T47D (cell line): ENCODE measurements at places on chromosomes 1 and 21.

GRCh38 chr1:55329091-55329490, 113.9 kb upstream of the USP24 start:
- DNase-seq: no peak

GRCh38 chr1:205230982-205231381, 3.2 kb downstream of the TMCC2 start:
- DNase-seq: no peak

GRCh38 chr1:109539676-109540075, at the start of gene GPR61:
TSS of gene GPR61 (plus strand) at chr1:109539872. CDS start at chr1:109543023, 3,151 bp downstream.
- DNase-seq: no peak

DNA sequence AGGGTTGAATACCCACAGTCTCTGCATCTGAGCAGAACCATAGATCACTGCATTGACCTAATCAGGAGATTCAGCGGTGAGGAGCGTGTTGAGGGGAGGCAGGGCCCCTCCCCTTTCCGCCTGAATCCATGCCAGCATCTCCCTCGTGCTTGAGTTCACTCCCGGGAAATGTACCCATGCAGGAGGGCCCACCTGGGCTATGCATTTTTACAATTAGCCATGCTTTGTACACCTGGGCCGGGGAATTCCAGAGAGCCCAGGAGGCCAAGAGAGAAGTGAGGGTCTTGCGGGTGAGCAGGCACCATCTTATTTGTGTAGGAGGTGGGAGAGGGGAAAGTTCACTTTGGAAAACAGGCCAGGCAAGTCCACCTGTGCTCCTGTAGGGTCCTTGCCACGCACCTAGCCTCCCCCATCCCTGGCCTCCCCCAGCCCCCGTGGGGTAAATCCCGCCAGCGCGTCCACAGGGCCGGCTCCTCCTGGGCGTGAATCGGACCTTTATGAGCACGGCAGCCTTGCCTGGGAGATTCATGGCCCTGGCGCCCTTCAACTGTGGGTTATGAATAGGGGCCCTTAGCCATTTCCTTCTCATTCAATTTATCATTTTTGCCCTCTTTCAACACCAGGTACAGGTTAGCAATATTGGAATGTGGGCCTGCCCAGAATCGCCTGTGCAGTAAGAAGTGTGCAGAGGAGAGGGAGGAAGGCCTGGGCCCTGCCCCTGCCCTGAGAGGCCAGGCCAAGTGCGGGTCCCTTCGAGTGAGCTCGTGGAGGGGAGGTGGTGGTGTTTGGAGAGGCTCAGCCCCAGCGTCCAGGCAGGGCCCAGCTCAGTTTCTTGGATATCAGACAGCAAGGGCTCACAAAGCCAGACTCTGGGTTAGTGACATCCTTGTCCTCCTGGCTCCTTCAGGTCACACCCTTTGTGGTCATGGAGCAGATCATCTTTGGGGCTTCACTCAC, 84.4 kb upstream of the ACTRT2 start:
- DNase-seq: no peak

GRCh38 chr21:37986751-37987399, 70.6 kb upstream of the KCNJ6 start:
- no peak for DNase-seq

DNA sequence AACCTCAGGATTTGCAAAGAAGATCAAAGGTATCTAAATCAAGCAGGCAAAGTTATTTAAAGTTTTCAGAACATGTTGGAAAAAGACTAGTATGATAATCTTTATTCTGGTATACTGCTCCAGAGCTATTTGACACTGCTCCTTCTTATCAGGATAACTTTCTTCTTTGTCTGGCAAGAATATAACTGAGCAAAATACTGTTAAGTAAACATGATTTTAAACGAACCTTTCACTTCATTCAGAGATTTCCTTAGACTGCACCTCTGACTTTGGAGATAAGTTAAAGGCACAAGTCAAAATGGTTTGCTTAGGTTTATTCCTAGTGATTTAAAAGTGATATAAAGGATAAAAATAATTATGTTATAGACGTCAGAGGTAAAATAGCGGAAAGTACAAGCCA, 103.9 kb upstream of the CCDC190 start:
- no peak for DNase-seq

DNA sequence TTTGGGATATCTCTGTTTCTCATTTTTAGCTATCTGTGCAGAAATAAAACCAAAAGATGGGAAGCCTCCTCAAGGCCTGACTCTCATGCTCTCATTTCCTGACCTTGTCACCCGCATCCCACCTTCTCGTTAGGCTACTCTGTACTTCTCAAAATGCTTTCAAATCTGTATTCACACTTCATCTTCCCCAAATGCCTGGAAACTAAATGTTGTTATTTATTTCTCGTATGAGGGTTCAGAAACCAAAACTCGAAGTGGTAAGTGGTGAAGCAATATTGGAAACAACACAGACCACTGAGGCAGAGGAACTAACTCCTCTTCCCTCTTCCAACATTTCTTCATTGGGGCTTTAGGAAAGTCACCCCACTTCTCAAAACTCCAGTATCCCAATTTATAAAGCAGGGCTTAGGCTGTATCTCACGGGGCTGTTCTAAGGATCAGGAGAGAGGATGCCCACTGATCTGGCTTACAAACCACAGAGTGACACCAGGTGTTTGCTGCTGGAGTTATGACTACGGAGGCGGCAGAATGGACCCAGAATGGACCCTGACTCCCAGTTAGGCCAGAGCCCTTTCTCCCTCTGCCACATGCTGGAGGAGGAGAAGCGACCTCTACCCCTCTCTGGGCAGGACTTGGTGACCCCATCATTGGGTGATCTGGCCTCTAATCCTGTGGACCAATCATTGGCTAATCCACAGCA, 3.5 kb downstream of the SLAMF7 start:
- DNase-seq: no peak

GRCh38 chr1:169193191-169193850, 86.8 kb downstream of the ATP1B1 start:
- no peak for DNase-seq

GRCh38 chr1:185645162-185645640, 89.0 kb upstream of the HMCN1 start:
- DNase-seq: peak; percentile 63

DNA sequence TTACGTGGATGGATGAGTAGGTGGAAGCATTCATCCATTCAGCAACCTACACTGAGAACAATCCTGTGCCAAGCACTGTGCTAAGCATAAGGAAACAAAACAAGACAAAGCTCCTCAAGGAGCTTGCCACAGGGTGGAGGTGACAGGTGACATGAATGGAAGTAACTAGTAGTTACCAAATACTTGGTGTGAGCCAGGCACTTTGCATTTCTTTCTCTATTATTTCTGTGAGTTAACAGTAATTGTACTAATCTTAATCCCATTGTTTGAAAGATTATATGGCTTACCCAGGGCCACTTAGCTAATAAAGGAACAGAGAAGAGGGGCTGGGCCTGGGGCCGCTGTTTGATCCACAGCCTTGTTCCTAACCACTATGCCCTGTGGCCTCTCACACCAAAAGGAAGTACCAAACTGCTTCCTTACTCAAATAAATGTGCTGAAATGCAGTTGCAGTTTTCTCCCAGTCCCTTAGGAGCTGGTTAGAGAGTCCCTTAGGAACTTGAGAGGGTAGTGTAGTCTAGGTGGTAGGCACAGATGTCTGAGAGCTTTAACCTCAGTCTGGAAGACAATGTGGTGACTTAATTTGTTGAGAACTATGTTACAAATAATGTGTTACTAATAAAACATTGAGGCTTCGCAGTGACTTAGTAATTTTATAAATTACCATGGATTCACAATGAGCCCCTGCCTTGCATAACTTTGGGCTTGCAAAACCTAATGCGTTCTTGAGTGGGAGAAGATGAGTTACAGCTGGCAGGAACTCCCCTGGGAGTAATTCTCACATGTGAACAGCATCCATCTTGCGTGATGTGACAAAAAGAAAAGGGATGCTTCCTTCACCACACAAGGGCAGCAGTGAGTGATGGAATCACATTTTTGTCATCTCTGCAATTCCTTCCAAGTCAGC, 69.8 kb downstream of the MPZL1 start:
- DNase-seq: no peak

DNA sequence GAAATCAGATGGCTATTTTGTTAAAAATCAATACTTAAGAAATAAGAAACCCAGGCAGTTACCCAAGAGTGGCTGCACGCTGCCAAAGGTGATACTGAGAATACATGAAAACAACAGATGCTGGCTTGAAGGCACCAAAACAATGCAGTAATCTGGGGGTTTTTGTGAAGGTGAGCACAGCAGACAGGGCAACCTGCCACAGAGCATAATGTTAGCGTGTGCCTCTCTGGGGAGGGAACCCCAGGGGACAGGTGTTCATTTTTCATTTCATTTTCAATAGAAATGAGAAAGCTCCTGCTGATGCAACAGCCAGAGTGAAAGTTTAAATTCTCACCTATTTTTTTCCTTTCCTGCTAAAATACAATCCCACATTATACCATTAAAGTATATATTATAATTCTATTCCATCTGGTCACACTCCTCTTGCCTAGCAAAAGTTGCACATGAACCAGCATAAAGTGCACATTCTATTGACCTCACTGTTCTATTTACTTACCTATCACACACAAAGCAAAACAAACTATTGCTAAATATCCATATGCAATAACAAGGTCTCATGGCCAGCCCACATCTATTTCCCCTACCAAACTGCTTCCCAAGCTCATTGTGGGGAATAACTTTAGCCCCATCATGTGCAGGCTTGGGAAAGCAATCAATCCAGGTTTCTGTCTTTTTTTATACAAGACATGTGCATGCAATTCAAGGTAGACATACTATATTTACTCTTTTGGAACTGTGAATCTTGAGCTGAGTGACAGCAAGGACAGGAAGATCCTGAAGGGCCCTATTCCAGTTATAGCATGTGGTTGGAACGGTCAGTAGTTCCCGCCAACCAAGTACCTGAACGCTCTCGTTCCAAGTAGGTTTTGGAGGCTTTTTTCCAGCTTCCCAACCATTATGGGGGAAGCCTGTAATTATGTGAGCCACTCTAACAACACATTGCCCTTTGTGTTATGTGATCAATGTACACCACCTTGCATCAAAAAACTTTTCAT, 173.6 kb downstream of the RERE start:
- no peak for DNase-seq

GRCh38 chr1:18302788-18303413, 177.8 kb upstream of the KLHDC7A start:
- DNase-seq: no peak

GRCh38 chr1:94633051-94633450, 91.5 kb upstream of the F3 start:
- no peak for DNase-seq

DNA sequence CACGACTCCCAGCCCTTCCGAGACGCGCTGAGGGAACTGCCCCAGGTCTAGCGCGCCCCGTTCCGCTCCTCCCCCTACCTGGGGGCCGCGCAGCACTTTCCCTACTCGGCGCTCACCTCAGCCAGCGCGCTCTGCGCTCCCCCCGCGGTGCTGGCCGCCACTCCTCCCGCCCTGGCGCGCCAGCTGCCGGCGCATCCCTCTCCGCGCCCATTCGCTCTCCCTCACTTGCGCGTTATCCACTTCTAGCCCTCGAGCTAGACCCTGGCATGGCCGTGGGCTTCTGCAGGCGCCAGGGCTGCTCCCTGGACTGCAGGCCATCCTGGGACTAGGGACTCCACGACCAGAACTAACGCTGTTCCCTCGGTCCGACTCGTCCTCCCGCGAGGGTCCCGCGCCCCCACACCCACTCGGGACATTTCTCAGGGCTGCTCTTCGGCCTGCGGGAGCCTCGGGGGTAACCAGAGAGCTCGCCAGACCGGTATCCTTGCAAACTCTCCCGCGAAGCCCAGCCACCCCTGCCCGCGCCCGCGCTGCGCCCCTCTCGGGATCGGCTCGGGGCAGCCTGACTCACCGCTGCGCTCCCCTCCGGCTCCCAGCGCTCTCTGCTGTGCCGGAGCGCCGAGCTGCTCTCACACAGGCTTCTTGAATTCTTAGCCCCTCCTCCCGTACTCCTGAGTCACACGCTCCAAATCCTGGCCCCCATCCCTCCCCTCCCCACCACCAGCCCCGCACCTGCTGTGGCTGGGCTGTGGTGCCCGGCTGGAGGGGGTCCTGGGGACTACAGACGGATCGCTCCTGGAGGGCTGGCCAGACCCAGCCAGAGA, at the start of gene NGF:
Gene NGF (minus strand): TSS at position 617 of the 824 bp plus-strand sequence. CDS start 51,454 bp downstream, outside the sequence.
- peak; percentile 32 for DNase-seq

- no peak for DNase-seq
Observed at GRCh38 chr1:111542187-111542586, 38.8 kb upstream of the ADORA3 start.
